ENCODE measurements at places on chromosomes 5 and 9.

DNA sequence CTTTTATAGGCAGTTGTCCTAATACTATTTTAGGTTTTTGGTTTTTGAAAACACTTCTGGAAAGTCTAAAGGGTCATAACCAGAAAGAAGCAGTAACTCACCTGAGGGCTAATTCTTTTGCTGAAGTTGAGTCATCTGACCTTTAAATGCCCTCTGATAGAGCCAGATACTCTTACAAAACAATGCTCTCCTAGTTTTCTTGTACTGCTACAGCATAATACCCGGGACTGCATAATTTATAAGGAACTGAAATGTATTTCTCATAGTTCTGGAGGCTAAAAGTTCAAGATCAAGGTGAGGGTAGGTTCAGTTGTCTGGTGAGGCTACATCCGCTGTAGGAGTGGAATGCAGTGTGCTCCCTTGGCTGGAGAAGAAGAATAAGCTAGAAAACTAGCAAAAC is 670.3 kb downstream of the TLE4 start:
- no peak for DNase-seq

GRCh38 chr9:31259824-31260223 is 1124.6 kb upstream of the ACO1 start:
- DNase-seq, result peak; percentile 11

DNA sequence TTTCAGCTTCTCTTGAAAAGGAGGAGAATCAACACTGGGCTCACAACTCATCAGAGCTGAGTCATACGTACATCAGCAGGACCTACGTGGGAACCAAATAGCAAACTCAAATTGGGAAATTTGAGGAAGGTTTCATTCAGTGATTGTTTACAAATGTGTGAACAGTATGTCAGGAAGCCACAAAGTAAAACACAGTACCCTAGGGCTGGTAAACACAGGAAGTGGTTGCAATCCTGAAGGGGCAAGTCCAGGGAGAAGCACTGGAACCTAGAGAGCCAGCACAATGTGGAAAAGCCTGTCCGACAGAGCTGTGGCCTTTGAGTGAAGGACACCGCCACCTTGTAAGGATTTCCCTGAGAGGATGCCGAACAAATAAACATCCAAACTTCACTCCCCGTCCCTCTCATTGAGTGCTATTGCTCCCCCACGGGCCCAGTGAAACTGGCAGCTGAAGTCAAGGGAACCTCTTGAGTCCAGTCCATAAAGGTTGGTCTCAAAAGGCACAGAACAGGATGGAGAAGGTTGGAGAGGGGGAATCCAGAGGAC is 26.7 kb upstream of the RICTOR start:
- no peak for DNase-seq

DNA sequence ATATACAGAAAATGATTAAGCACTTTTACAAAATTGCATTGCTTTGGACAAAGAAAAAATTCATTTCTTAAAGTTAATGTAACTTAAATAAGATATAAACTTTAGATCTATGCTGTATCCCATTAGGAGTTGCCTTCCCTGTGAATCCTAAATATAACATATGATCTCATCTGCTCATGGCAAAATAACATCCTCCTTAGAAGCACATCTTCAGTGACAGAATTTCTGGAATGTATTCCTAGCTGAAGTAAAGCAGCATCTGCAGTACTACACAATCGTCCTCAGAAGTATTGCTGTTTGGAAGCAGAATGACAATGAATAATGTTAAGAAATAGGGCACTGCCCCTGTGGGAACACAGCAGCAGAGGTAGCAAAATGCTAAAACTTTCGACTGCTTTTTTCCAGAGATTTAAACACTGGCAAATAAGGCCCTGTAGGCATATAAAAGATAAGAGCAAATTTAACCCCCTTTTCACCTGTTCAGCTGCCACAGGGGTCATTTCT is 571.0 kb downstream of the PTPRD start:
- DNase-seq, result no peak

- no peak for DNase-seq
Measured at GRCh38 chr5:159038907-159039306, 60.8 kb downstream of the EBF1 start.

DNA sequence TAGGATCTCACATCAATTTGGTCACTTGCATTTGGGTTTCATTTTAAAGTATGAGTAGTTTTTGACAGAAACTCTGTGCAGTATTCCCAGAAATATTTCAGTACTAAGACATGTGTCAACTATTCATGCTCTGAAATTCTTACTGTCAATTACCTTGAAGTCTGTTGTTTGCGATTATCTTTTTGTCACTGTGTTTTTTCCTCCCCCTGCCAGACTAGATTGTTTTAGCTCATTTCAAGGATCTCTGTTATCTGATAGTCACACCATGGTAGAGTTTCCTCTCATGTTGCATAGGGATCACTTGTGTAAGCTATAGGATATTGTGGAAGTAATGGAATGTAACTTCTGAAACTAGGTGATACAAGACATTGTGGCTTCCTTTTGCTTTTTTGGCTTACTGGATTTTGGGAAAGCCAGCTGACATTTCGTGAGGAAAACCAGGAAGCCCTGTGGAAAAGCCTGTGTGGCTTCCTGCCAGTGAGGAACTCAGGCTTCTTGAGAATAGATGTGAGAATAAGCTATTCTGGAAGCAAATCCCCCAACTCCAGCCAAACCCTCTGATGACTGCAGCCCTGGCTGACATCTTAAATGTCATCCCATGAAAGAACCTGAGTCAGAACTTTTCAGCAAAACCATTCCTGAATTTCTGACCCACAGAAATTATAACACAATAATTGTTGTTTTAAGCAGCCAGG is 122.2 kb downstream of the FGF10 start:
- DNase-seq, result no peak

DNA sequence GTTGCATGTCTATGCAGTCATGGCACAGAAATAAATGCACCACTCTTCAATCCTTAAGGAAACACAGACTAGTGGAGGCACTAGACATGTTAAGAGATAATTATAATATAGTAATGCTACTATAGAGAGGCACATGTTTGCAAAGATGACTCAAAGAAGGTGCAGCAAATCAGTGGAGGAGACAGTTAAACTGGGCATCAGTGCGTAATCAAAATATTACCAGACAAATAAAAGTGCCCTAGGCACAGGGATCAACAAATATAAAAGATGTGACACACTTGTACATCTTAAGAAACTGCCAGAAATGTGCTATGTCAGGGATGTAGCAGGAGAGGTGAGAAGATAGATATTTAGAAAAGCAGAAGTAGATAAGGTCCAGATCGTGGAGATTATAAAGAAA is 642.1 kb downstream of the SLCO4C1 start:
- DNase-seq, result no peak

- DNase-seq, result no peak
Measured at GRCh38 chr9:129500863-129501770, 119.8 kb downstream of the C9orf50 start.

GRCh38 chr9:128225770-128226411 is 22.7 kb downstream of the DNM1 start:
- DNase-seq, result no peak

DNA sequence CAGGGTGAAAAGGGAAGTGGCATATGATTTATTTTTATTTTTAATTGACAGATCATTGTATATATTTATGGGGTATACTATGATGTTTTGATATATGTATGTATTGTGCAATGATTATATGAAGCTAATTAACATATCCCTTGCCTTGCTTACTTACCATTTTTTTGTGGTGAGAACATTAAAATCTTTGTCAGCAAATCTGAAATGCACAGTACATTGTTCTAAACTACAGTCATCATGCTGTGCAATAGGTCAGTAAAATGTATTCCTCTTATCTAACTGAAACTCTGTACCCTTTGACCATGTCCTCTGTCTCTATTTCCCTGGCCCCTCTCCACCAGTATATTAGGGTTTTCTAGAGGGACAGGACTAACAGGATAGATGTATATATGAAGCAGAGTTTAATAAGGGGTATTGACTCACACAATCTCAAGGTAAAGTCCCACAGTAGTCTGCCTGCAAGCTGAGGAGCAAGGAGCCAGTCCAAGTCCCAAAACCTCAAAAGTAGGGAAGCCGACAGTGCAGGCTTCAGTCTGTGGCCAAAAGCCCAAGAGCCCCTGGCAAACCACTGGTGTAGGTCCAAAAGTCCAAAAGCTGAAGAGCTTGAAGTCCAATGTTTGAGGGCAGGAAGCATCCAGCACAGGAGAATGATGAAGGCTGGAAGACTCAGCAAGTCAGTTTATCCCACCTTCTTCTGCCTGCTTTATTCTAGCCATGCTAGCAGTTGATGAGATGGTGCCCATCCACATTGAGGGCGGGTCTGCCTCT is 122.2 kb upstream of the FBXL7 start:
- DNase-seq, result no peak

DNA sequence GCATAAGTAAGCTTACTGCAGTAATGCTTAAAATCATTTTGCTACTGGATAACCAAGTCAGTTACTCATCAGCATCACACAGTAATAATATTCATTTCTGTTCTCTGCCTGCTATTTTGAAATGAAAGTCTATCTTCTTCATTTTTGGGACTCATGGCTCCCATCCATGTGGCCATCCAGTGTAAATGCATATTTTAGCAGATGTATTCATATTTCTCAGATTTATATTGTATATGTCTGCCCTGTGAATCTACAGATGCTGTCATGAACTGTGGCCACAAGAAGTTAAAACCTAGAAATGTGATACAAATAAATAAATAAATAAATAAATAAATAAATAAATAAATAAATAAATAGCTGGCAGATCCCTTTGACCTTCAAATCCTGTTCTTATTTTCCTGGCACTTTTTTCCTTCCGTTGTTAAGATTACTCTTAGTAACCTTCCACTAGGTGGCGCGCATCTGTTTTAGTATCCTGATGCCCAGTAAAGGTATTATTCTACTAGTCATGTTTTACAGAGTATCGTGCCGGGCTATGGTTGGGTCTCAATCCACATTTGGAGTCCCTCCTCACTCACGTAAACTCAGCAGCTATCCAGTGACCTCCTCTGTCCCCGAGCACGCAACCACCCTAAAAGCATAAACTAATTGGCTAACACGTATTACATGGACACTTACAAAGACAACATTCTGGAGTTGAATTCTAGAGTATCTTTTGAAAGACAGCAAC is 79.2 kb upstream of the IL7R start:
- DNase-seq, result peak; percentile 57

- DNase-seq, result no peak
Measured at GRCh38 chr5:96709152-96709821, 47.1 kb downstream of the CAST start.

DNA sequence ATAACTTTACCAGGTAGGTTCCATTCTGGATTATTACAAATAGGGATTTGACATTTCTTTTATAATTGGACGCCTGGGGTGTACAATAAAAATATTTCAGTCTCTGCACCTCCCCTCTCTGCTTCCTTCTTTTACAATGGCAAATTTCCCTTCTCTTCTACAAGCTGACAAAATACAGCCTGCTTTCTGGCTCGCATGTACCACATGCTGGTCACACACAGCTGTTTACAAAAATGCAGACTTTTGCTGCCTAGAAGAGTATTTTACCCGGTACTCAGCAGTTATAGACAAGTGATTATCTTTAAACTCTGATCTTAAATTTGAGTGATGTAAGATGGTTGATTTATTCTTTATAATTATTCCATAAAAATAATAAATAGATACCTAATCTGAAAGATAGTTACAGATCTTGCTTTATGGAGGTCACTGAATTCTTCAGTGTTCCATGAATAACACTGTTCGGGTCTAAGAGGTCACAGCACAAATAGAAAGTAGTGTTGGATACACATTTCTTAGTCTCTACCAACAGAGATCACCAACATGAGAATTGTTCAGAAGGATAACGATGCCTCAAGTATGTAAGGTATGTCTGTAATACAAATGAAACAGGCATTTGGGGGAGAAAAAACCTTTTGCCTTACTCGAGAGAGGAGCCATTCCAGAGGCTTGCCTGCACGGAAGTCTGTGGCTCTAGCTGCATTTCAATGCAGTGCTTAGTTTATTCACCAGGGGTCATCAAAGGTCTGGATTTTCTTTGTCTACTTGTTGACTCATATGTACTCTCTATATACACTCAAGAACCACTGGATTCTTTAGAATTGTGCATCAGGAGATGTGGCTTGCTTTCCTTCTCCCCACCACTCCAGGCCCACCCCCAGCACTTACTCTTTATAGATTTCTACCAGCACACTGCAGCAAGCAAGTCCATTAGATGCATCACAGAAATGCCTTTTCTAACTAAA is 206.6 kb upstream of the RFX3 start:
- peak; percentile 75 for DNase-seq

DNA sequence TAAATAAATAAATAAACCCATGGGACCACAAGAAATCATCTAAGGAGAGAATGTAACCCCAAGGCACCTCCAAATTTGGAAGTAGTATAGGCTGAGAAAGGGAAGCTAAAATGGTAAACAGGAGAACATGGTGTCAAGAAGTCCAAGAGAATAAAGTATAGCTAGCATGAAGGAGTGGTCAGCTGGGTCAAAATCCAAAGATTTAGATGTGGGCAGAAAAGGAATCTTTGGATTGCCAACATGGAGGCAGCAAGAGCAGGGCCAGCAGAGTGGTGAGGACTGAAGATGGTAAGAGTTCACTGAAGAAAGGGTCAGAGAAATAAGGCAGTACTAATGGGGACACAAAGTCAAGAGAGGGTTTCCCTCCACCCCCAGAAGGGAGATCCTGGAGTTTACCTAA is 53.0 kb downstream of the TSSK1B start:
- no peak for DNase-seq

DNA sequence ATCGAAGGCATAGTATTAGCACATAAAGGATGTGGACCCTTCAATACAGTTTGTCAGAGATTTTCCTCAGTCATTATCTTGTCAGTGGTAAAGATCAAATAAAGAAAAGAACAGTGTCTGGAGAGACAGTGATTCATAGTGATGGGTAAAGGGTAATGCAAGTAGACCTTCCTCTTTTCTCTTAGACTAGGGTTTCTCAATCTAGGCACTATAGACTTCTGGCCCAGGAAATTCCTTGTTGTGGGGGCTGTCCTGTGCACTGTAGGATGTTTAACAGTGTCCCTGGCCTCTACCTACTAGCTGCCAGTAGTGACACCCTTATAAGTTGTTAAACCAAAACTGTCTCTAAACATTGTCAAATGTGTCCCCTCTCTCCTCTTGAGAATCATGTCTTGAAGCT is 6.9 kb downstream of the CAMK4 start:
- no peak for DNase-seq

- DNase-seq, result no peak
Measured at GRCh38 chr5:40321514-40321913, 358.2 kb upstream of the PTGER4 start.

DNA sequence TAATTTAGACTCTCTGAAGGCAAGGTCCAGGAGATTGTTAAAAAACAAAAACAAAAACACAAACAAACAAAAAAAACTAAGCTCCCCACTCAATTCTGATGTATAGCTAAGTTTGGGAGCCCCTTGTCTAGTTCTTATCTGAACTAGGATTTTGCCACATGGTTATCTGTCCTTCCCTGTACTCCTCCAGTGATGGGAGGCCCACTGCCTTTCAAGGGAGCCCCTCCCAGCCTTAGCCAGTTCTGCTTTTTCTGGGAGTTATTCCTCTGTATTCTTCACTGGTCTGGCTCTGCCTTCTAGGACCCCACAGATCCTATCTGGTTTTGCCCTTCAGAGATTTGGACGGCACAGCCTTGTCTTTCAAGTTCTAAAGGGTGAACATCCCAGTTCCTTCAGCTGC is 2.1 kb upstream of the ALDH1B1 start:
- DNase-seq, result no peak

- DNase-seq, result no peak
Measured at GRCh38 chr5:79008362-79008761, 23.3 kb upstream of the ARSB start.

Measured in HAP-1 (cell line).